ENCODE measurements at places on chromosomes 1 and 21. TPM values are rescaled to one million over a fixed set of nuclear protein-coding genes. Genes with fewer than 3 reads are reported as not detected.

The TESK2 gene
- total RNA-seq, result 5.3 TPM

The SH3GLB1 gene
- total RNA-seq, result 62.1 TPM

The PADI2 gene
- not detected for total RNA-seq

The CHD5 gene
- not detected for total RNA-seq

The TMPRSS2 gene
- not detected for total RNA-seq

DNA sequence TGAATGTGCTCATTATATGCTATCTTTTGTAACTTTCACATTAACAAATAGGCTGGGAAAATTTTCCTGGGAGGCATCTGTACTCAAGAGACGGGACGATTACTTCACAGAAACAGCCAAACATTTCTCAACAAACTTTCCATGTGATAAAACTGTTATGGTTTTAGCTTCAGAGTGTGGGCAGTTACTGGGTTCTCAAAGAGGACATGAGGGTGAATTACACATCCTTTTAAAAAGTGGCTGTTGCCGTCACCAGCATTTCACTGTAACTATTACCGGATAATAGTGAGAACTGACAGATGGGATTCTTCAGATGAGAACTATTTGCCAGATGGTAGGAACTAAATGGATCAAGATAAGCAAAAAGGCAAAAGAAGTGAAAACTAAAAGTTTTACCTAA is 109.1 kb downstream of the APP start:
- no peaks in the 10 kb centered on the region for H3K27me3 ChIP-seq
- no peaks in the 10 kb centered on the region for H3K36me3 ChIP-seq
- DNase-seq, result no peak
- no peaks in the 10 kb centered on the region for H3K4me1 ChIP-seq

DNA sequence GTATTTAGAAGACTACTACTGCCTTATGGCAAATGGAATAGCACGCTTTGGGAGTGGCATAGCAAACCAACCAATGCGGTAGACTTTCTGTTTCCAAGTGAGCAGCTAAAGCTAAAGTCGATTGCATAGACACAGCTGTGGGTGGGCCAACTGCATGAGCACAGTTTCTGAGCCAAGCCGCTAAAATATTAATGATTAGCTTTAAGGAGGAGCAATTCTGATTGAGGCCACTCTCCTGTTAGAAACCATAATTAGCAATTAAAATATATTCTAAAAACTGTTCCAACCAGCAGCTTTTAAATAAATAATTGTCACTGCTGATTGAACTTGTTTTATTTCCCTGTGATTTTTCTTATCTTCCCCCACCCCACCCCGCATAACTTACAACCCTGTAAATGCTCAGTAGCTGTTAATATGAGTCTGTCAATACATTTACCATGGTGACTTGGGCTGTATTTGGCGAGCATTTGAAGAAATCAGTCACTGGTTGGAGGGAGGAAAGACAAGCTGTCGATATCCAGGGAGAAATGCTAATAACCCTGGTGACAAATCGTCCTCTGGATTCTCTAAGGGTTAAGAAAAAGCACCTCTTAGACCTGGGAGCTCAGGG is 32.2 kb downstream of the RNF220 start:
- no peak for DNase-seq
- H3K4me1 ChIP-seq, result no peaks in the 10 kb centered on the region
- H3K27ac ChIP-seq, result no peak overlapping the region
- no peaks in the 10 kb centered on the region for H3K36me3 ChIP-seq

DNA sequence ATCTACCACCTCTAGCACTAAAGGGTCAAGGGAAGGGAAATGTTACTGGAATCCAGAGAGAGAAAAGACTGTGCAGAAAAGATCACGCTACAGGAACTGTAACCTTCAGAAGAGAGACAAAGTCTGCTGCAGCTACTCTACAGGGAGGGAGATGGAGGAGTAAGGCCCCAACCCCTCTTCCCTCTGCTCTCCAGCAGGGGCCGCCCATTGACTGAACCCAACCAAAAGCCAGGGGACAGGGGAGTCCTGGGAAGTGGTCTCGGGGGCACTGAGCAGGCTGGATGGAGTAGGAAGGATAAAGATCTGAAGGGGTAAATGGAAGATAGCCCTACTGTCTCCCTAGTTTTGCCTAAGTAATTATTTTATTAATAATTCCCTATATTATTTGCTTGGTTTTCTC is 72.8 kb upstream of the NR5A2 start:
- no peak overlapping the region for H3K4me3 ChIP-seq
- no peak overlapping the region for H3K27ac ChIP-seq
- no peaks in the 10 kb centered on the region for H3K4me1 ChIP-seq
- no peaks in the 10 kb centered on the region for H3K27me3 ChIP-seq
- peak; percentile 10 for DNase-seq
- no peaks in the 10 kb centered on the region for H3K36me3 ChIP-seq

DNA sequence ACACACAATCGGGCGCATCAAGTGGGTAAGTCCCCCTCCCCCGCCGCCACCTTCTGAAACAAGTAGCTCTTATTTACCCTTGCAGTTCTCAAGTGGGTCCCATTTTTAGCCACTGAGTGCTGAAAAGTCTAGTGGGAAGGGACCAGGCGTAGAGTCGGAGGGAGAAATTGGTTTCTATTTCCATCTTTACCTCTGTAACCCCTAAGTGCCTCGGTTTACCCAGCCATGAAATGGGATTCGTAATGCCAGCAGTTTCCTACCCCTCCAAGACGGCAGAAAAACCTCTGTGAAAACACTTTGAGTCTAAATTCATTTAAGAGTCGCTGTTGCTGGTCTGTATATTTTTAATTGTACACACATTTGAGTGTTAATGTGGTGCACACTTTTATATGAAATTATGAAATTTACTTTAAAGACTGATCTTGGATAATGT is 928 bp downstream of the TLCD4 start:
- H3K36me3 ChIP-seq, result no peaks in the 10 kb centered on the region
- peak overlapping the region; percentile 26 for H3K4me3 ChIP-seq
- H3K27ac ChIP-seq, result no peak overlapping the region
- DNase-seq, result no peak

DNA sequence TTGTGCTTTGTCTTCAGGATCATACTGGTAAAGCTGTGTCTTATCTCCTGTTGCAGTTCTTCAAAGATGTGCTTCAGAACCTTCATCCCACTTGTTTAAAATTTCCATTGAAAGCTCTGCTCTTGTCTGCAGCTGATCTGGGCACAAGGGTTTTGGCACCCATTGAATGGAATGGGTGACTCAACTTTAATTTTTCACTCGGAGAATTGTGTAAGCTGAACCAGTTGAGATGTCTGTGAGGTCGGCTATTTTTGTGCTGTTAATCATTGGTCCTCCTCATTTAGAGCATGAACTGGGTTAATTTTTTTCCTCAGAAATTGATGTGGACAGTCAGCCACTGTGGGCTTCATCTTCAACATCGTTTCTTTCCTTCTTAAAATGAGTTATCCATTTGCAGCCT is 252.1 kb downstream of the TM2D1 start:
- H3K27ac ChIP-seq, result no peak overlapping the region
- H3K4me3 ChIP-seq, result no peak overlapping the region
- peaks cover 3% of the 10 kb centered on the region for H3K27me3 ChIP-seq
- H3K36me3 ChIP-seq, result no peaks in the 10 kb centered on the region
- no peak for DNase-seq

DNA sequence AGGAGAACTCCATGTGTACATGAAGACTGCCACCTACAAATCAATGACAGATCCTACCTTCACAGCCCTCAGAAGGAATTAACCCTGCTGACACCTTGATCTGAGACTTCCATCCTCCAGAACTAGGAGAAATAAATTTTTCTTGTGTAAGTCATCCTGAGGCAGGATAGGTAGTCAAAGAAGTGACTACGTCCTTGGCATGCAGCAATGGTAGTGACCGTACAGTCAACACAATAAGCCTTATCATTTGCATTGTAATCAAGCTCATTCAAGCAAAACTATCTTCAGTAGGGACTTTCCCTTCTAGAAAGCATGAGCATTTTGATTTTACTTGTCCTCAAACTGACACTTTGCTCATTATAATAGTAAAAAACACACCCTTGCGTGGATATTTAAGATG is 64.0 kb upstream of the KCNK1 start:
- no peak overlapping the region for H3K27ac ChIP-seq
- no peaks in the 10 kb centered on the region for H3K36me3 ChIP-seq
- no peak overlapping the region for H3K4me3 ChIP-seq
- H3K4me1 ChIP-seq, result no peaks in the 10 kb centered on the region

DNA sequence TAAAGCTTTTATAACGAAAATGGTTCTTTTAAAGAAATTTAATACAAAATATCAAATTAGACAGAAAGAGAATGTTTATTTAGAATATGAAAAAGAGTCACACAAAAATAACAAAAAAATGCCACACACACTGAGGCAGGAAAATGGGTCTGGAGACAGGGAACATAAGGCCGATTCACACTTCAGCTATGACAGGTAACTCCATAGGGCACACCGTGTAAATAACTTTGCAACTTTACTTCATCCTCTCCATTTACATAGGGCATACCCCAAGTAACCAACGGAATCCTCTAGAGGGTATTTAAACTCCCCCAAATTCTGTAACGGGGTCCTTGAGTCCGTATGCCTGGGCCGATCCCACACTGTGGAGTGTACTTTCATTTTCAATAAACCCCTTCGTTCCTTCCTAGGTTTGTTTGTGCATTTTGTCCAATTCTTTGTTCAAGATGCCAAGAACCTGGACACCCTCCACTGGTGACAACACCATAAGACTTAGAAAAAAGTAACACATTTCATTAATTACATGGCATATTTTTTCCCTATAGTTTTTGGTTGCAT is 23.1 kb upstream of the PTGS2 start:
- H3K4me3 ChIP-seq, result no peak overlapping the region
- H3K36me3 ChIP-seq, result no peaks in the 10 kb centered on the region
- H3K27ac ChIP-seq, result no peak overlapping the region
- no peaks in the 10 kb centered on the region for H3K27me3 ChIP-seq

DNA sequence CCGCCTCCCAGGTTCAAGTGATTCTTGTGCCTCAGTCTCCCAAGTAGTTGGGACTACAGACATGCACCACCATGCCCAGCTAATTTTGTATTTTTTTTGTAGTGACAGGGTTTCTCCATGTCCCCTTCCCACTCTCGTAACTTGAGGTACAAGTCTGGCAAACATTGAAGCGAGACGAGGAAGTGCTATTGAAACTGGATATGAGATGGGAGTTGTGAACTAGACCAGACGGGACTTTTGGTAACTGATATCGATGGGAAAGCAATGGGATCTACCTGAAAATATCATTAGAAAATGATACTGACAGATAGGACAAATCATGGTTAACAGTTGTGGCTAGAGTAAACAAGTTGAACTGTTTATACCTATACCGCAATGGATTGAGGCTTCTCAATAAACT is 95.2 kb upstream of the TRABD2B start:
- H3K27ac ChIP-seq, result no peak overlapping the region
- H3K4me3 ChIP-seq, result no peak overlapping the region
- H3K27me3 ChIP-seq, result no peaks in the 10 kb centered on the region
- H3K4me1 ChIP-seq, result peaks cover 5% of the 10 kb centered on the region
- no peaks in the 10 kb centered on the region for H3K36me3 ChIP-seq

GRCh38 chr1:208225954-208226937 is 17.9 kb downstream of the PLXNA2 start:
- no peaks in the 10 kb centered on the region for H3K36me3 ChIP-seq
- H3K4me1 ChIP-seq, result no peaks in the 10 kb centered on the region
- peaks cover 3% of the 10 kb centered on the region for H3K27me3 ChIP-seq
- no peak overlapping the region for H3K4me3 ChIP-seq
- no peak overlapping the region for H3K27ac ChIP-seq

DNA sequence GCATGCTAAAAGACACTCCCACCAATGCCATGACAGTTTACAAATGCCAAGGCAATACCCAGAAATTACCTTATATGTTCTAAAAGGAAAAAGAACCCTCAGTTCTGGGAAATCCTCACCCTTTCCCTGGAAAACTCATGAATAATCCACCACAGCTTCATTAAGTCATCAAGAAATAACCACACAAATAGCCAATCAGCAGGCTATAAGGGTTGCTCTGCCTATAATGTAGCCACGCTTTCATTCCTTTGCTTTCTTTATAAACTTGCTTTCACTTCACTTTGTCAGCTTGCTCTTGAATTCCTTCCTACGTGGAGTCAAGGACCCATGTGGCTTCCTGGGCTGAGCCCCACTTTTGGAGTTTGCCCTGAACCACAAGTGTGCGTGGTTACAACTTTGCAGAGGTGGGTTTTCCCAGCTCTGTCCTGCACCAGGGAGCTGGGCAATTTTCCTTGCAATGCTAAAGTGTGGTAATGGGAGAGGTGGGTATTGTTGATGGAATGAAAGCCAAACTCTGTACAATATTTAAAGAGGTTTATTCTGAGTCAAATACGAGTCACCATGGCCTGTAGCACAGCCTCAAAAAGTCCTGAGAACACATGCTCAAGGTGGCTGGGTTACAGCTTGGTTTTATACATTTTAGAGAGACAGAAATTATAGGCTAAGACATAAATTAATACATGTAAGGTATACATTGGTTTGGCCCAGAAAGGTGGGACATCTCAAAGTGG is 42.2 kb upstream of the COG2 start:
- no peak overlapping the region for H3K4me3 ChIP-seq
- no peak for DNase-seq

DNA sequence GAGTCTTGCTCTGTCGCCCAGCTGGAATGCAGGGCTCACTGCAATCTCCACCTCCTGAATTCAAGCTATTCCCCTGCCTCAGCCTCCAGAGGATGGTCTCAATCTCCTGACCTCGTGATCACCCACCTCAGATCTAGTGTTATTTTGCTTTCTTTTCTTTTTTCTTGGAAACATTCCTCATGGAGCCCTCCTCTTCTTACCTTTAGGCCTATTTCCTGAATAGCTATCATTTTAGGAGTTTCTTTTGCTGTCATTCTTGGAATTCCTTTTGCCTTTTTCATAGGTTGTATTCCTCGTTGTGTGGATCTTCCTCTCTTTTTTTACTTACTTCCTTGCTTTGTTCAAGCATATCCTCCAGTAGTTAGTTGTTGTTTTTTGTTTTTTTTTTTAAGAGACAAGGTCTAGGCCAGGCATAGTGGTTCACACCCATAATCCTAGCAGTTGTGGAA is 173.8 kb downstream of the RASAL2 start:
- H3K4me1 ChIP-seq, result no peaks in the 10 kb centered on the region
- no peaks in the 10 kb centered on the region for H3K27me3 ChIP-seq
- no peaks in the 10 kb centered on the region for H3K36me3 ChIP-seq
